ENCODE measurements at places on chromosomes 5 and 9.

DNA sequence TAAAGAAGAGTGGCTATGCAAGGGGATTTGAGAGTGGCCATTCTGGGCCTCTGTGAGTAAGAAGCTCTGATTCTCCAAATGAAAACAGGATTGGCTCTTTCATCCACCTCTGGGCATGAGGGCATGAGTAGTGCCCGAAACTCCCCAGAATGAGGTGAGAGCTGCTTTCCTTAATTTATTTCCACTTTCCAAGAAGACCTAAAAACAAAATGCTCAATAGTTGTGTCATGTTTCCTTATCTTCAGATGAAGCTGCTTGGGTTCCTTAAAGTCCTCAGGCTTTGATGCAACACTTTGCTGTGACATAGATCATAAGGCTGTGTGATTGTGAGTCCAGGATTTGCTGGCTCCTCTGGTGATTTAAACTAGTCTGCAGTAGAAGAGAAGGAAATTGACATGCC is 3.1 kb upstream of the ZCCHC10 start:
- DNase-seq, result no peak

- DNase-seq, result no peak
Measured at GRCh38 chr5:24916863-24917262, 272.1 kb upstream of the CDH10 start.

DNA sequence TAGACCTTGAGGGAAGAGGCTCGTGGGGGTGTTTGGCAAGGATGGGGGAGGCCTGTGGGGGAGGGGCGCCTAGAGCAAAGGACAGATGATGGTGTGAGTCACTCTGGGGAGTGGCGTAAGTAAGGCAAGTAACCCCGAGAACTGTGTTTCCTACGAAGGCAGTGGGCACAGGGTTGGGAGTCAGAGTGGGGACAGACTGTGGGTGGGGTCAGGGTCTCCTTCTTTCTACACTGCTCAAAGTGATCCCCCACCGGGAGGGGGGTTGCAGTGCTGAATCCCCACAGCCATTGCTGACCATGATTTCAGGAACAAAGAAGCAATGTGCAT is 136.8 kb downstream of the TENT4A start:
- DNase-seq, result no peak

- no peak for DNase-seq
Measured at GRCh38 chr5:173010547-173011464, 27.2 kb downstream of the ATP6V0E1 start.

DNA sequence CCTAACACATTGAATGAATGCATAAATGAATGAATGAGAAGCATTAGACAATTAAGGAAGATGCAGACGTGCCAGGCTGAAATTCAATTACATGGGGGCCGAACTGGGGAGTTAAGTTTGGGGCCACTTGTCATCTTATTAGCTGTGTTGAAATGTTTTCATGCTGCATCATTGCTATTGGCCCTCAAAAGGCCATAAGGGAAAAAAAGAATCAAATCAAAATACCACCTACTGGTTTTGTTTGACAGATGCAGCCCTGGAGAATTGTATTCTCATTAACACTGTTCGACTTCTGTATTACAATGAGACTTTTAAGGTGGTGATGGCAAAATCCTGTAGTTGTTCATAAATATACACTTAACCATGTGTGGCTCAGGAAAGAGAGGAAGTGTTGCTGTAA is 38.4 kb downstream of the UBE2QL1 start:
- DNase-seq, result no peak

DNA sequence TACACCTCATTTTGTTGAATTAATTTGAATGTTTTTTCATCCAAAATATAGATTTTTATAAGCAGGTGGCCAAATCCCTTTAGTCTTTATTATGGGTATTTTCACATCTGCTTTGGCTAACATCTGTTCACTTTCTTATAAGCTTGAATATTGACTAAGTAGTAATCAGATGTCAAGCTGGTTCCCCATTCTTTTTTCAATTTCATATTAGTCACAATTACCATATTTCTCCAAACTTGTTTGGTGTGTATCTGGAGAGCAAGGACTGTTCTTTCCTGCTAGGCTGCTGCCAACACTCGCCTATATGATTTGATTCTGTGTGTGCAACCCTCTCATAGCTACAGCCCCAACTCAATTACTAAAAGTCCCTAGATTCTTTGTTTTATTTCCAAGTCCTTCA is 608.5 kb downstream of the PSAT1 start:
- DNase-seq, result no peak

DNA sequence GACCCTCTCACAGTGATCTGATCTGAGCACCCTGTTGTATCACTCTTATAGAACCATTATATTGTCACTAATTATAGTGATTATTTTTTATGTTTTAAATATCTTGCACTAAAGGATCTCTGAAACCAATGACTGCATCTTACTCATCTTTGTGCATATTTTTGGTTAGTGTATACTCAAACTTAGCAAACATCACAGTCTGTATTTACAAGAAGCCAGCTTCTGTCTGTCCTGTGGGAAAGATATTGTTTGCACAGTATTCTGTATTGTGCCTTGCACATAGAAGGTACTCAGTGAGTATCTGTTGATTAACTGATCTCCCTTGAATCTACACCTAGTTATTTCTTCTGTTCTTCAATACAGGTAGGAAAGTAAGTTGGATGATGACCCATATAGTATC is 131.5 kb downstream of the PAM start:
- no peak for DNase-seq

GRCh38 chr9:130183133-130183762 is 11.0 kb downstream of the NCS1 start:
- DNase-seq, result no peak

DNA sequence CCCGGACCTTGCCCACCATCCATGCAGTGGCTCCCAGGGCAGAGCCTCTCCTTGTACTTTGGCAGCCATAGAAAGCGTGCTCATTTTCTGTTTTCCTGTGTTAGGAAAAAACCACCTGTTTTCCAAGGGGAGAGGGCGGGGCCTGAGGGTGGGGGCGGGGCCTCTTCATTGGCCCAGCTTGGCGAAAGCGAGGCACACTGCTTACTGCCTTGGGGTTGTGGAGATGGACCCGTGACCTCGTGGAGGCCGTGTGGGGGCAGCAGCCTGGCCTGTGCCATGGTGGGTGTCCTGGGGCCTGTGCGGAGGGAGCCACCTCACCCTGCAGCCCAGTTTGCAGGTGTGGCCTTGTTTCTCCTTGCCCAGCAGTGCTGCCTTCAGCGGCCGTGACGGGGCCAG is 4.4 kb upstream of the TOR4A start:
- no peak for DNase-seq

- DNase-seq, result no peak
Measured at GRCh38 chr9:9522406-9522805, 1090.4 kb downstream of the PTPRD start.

DNA sequence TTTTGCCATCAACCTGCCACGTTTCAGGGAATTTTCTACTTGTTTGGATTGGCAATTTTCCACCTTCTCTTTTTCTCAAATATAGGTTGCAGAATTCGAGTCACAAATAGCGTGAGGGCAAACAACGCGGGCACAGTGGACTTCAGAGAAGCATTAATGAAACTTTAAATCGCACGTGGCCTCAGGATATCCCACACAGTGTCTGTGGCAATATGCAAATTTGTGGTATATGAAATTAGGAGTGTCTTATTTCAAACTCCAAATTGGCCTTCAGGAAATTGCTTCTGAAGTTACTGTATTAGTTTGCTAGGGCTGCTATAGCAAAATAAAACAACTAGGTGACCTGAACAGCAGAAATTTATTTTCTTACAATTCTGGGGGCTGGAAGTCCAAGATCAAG is 91.2 kb downstream of the MTRR start:
- DNase-seq, result no peak

GRCh38 chr5:10576121-10576789 is 12.4 kb downstream of the ANKRD33B start:
- no peak for DNase-seq

DNA sequence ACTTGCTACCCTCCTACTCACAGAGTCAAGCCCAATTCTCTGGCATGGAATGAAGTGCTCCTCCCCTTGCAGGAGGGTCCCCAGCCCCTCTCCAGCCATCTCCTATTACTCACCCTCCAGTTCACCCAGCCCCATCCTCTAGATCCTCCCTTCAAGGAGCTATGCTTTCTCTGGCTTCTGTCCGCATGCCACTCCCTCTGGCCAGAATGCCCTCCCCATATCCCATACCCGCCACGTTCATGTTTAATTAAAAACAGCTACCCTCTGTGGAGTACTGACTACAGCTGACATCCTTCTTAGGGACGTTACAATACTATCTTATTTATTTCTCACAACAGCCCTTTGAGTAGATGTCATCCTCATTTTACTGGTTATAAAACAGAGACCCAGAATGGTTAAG is 3.0 kb downstream of the F2R start:
- no peak for DNase-seq

- no peak for DNase-seq
Measured at GRCh38 chr9:126205265-126205664, 121.4 kb upstream of the MVB12B start.

- no peak for DNase-seq
Measured at GRCh38 chr5:34666392-34667080, 10.4 kb downstream of the RAI14 start.

- DNase-seq, result no peak
Measured at GRCh38 chr5:92337772-92338234, 954.7 kb upstream of the ARRDC3 start.

- DNase-seq, result no peak
Measured at GRCh38 chr5:160463740-160464465, 42.2 kb downstream of the PTTG1 start.

- no peak for DNase-seq
Measured at GRCh38 chr5:38347040-38347763, 88.8 kb downstream of the EGFLAM start.

DNA sequence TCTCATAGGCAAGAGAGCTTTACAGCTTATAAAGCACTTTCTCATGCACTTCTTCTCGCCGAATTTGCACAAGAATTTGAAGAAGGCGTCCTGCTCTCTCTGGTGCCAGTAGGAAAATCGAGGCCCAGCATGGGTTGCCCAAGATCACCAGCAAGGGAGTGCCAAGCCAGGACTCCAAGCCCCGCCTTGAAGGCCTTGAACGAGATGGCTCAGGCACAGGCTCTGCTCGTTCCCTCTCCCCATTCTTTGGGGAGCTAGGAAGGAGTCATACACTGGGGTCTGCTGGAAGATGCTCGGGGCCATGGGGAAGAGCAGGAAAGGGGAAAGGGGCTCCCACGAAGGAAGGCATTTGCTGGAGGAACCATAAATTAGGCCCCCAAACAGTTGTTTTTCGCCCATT is 46.7 kb downstream of the PAX5 start:
- DNase-seq, result no peak

GRCh38 chr5:54073735-54074134 is 236.6 kb downstream of the ARL15 start:
- DNase-seq, result no peak

DNA sequence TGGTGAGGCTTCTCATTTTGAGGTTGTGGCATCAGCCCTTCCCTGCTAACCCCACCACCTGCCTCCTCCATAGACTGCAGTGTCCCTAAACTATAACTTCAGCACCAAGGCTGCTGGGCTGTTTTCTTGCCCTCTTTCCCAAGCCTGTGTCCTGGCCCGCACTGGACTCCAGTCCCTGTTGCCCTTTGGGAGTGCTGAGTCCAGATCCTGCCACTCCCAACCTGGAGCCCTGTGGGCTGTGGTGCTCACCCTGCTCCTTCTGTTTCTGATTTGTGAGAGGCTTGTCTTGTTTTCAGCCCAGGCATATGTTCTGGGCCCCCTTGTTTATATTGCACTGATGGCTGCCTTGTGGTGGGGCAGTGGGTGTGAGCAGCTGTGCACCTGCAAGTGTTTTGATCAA is 39.7 kb upstream of the RNU6ATAC start:
- no peak for DNase-seq

DNA sequence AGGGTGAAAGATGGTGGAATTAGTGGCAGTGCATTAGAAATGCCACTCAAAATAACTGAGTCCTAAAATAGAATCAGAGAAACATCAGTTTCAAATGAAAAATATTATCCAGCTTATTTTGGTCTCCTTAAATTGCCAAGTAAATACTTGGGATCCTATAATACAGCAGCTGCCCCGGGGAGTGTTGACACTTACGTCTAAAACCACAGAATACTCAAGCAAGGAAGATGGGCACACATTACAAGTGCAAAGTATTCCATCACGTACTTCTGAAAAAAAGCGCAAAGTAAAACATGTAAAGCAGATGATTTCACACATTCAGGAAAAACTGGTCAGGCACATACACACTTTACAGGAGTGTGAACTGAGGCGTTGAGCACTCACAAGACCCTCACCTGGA is 2.4 kb upstream of the ARHGEF37 start:
- DNase-seq, result no peak

DNA sequence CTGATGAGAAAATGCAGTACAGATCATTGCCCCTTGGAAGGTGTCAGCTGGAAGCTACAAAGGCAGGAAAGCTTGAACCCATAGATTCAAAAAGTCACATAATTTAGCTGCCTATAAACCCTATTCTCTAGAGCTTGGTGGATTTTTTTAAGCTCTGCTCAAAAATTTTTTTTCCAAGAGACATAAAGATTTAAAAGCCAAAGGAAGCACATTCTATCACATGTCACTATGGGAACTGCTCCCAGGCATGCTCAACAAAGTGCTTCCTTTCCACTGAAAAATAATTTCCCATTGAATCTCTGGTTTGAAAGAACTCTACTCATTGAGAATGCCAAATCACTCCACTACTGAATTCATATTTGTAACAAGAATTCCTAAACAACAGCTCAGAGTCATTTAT is 419.8 kb downstream of the CETN3 start:
- DNase-seq, result no peak
